Kidney epithelial cell (primary cell): ENCODE measurements at places on chromosomes 16 and 17.

DNA sequence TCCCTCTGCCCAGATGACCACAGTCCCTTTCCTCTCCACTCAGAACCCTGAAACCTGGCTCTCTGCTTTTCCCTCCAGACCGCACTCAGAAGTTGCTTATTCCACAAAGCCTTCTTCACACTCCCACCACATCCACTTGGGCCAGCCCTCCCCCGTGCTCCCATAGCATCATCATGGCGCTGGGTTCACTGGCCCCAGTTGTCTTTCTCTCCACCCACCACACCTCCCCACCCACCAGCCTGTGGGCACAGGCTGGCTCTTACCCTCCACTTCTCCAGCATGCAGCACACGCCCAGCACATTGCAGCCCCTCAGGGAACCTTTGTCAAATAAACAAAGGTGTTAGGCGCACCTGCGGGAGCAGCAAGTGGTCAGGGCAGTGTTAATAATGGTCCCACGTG is 130.0 kb downstream of the KATNIP start:
- no peak for DNase-seq

DNA sequence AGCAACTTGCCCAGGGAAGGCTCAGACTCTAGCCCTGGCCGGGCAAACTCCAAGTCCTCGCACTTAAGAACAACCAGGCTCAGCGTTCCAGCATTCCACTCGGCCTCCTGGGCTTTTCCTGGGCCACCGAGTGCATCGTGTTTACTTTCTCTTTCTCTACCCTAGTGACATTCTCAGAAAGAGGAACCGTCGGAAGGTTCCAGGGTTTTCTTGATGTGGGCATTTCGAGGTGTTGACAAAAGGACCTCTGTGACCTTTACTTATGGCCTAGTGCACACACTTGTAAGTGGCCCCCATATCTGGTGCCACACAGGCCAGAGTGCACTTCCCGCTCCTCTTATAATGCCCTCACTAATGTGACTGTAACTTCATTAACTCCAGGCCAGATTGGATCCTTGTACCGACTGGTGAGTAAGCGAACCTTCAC is 3.1 kb upstream of the BANP start:
- no peak for DNase-seq

DNA sequence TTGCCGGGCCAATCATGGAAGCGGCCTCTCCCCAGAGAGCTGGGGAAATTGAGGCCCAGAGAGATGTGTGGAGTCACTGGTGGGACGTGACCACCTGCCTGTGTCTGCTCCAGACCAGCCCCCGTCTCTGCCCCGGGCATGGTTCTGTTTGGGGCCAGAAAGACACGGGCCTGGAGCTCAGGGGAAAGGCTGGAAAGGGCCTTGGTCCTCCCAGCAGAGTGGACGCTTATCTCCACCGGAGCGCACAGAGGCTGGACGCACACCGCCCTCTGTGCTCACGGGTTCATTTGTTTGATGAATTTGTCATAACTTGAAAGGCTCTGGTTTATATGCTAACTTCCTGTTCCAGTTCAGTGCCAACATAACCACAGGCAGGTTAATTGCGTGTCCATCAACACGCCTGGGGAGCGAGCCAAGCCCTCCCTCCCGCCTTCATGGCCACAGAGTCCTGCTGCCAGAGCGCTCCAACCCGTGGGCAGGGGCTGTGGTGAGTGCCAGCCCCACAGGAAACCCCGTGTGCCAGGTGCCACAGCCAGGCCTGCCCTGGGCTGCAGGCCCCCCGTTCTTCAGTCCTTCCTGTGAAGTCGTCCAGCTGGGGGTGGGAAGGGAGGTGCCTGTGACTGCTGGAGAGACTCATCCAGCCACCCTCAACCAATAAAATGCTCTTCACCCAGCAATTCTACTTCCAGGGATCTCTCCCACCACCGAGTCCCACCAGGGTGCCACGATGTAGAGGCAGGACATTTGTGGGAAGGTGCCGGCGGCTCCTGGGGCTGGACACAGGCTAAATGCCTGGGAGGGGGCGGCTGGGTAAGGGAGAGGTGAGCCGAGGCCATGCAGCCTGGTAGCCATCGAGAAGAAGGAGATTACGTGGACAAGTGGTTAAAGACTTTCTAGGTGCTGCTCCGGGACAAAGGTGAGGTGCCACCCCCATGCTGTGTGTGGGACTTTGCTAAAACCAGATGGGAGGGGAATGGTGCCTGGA is 29.4 kb upstream of the BAHCC1 start:
- DNase-seq = peak; percentile 88

DNA sequence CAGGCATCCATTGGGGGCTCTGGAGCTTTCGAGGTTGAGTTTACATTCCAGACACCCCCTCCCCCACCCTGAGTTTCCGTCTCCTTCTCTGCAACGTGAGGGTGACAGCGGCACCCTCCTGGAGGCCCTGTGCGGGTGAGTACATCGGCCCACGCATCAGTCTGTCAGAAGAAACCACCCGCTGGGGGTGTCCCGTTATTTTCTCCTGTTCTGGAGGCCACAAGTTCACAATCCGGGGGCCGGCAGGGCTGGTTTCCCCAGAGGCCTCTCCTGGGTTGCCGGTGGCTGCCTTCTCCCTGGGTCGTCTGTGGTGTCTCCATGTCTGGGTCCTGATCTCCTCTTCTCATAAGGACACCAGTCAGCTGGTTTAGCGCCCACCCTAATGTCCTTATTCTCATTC is 35.7 kb downstream of the GSE1 start:
- no peak for DNase-seq

GRCh38 chr16:29845656-29846055 is 17.4 kb downstream of the CDIPT start:
- DNase-seq = no peak

DNA sequence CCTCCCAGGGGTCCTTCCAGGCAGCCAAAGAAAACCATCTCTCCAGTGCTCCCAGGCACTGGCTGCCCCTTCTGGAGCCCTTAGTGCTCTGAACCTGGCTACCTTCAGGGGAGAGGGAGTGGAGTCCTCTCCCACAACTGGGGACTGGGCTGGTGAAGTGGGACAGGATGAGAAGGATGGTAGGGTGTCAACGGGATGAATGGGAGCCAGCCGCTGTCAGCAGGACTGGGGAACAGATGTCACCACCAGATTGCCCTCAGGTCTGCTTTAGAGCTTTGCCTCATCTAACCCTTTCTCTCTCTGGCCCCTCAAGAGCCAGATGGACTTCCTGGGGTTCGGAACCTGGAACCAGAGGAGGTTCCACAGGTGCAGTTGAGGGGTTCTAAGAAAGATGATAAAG is 488 bp upstream of the SEBOX start:
- no peak for DNase-seq

DNA sequence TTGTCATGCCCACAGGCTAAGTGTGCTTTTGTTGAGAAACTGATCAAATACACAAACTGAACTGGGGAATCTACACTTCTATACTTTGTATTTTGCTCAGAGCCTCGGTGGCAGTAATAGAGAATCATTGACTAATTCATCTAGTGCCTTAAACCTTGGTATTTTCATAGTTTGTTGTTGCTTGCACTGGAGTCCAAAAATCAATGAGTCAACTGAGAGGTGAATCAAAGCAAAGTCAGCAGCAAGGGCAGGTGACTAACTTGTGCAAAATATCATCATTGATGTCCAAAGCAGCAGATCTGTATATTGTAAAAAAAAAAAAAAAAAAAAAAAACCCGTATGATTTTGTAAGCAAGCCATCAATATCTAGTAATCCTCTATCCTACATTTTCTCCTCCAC is 296.4 kb downstream of the MAP2K6 start:
- DNase-seq = no peak

GRCh38 chr17:58089111-58089510 is 5.9 kb downstream of the DYNLL2 start:
- DNase-seq = no peak

GRCh38 chr17:58541249-58541648 is 26.8 kb upstream of the MTMR4 start:
- no peak for DNase-seq

GRCh38 chr16:1182316-1182671 is 29.4 kb downstream of the CACNA1H start:
- peak; percentile 69 for DNase-seq

- no peak for DNase-seq
These were observed 339.8 kb upstream of the TNRC6C start for GRCh38 chr17:77618731-77619130.

DNA sequence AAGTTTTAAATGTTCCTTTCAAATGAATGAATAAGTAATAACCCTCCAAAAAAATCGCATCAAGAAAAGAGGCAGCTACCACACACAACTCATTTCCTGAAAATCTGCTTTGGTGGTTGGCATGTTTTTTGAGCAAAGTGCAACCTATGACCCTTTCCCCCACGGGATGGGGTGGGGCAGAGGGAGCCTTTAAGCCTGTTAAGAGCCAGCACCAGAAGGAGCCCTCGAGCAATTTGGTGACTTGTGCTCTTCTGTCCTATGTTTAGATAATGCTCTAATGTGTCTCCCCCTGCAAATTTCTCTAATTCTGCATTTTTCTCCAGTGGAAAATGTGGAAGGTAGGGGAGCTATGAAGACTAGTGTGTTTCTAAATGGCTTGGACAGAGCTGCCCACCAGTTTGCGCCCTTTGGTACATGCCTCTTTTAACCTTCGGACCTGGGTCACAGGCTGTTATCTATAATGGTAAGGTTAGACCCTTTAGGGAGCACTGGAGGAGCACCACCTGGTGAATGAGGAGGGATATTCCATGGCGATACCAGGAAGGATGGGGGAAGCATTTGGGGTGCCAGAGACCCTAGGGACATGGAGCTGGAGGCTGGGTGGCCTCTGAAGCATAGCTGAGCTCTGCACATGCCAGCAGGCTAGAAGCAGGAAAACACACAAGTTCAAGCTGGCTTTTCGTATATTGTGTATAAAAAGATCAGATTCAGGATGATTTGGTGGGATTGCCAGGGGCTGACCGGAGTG is 1.6 kb downstream of the PYCARD start:
- DNase-seq = no peak

DNA sequence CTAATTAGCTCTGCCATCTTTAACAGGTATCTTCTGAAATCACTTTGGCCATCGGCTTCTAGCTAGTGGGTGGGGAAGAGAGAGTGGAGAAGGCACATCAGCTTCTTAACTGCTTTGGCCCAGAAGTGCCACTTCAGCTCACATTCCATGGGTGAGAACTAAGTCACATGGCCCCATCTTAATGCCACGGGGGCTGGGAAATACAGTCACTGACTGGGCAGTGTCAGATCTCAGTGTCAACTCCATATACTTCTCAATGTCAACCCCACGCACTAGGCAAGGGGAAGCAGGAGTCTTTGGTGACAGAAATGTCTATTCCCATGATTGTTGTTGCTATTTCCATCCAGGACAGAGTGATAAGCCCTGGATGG is 29.4 kb downstream of the CCR7 start:
- DNase-seq = no peak

DNA sequence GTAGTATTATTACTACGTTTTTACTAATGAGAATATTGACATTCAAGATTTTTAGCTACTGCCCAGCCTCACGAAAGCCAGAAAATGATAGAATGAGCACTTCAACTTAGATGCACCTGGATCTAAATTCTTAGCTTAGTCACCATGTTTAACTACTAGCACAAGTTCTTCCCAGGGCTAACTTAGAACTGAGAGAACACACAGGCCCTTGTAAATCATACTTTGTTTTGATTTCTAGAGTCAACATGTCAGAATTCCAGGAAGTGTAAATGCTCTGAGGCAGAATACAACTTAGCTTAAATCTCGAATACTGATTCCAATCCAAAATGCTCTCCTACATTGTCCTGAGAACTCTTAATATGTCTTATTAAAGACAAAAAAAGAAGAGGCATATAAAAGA is 6.8 kb upstream of the ACSM1 start:
- no peak for DNase-seq

DNA sequence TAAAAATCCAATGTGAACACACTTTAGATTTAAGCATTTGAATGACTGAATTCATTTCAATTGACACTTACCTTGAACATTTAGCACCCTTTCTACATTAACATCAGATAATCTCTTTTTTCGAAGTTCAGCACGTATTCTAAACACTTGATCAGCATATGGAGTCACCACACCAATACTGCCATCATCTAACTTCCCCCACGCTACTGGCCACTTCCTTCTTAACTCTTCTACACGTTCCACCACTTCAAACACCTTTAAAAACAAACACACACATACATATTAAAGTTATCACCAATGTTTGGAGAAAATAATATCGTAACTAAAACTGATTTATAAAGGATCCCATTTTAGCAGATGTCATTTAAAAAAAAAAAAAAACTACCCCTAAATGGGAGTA is 93.5 kb downstream of the CACNG1 start:
- DNase-seq = no peak
